ENCODE measurements at places on chromosomes 13 and 19. TPM values are rescaled to one million over a fixed set of nuclear protein-coding genes. Genes with fewer than 3 reads are reported as not detected.

- DNase-seq, result no peak
- H3K27me3 ChIP-seq, result no peaks in the 10 kb centered on the region
- no peaks in the 10 kb centered on the region for H3K36me3 ChIP-seq
- H3K4me3 ChIP-seq, result no peak overlapping the region
These were observed 12.6 kb downstream of the MBNL2 start for GRCh38 chr13:97234742-97235141.

DNA sequence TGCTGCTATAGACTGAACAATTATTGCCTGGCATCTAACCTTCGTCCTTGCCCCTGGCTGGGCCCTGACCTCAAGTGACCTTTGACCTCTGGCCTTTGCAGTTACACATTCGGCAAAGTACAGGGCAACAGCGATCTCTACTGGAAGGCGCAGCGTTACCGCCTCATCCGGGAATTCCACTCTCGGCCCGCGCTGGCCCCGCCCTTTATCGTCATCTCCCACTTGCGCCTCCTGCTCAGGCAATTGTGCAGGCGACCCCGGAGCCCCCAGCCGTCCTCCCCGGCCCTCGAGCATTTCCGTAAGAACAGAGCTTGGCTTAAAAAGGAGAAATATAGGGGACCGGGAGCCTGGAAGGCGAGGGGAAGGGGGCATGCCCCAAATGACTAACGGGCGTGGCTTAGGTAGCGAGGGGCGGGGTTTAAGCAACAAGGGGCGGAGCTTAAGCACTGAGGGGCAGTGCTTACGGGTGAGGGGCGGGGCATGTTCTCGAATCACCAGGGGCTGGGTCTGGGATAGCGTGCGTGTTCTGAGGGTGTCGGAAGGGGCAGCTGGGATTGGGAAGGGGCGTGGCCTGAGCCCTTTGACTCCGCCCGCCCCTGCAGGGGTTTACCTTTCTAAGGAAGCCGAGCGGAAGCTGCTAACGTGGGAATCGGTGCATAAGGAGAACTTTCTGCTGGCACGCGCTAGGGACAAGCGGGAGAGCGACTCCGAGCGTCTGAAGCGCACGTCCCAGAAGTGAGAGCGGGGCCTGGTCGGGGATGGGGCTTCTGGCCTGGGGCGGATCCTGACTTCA lies 52.7 kb downstream of the TRPM4 start:
- DNase-seq, result no peak
- H3K27ac ChIP-seq, result no peak overlapping the region
- H3K36me3 ChIP-seq, result peaks cover 34% of the 10 kb centered on the region
- H3K27me3 ChIP-seq, result no peaks in the 10 kb centered on the region

DNA sequence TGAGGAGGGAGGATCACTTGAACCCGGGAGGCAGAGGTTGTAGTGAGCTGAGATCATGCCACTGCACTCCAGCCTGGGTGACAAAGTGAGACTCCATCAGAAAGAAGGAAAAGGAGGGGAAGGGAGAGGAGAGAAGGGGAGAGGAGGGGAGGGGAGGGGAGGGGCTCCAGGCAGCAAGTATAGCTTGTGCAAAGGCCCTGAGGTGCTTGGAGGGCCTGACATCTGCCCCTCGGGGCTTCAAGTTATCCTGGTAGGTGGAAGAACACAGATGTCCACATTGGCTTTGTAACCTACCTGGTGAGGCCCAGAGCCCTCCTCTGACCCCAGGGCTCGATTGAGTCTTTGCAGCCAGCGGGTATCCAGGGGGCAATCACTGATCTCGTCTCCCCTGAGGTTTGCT lies 11.5 kb upstream of the ZNRF4 start:
- H3K4me3 ChIP-seq, result no peak overlapping the region
- H3K36me3 ChIP-seq, result no peaks in the 10 kb centered on the region
- no peak for DNase-seq
- H3K27ac ChIP-seq, result no peak overlapping the region

DNA sequence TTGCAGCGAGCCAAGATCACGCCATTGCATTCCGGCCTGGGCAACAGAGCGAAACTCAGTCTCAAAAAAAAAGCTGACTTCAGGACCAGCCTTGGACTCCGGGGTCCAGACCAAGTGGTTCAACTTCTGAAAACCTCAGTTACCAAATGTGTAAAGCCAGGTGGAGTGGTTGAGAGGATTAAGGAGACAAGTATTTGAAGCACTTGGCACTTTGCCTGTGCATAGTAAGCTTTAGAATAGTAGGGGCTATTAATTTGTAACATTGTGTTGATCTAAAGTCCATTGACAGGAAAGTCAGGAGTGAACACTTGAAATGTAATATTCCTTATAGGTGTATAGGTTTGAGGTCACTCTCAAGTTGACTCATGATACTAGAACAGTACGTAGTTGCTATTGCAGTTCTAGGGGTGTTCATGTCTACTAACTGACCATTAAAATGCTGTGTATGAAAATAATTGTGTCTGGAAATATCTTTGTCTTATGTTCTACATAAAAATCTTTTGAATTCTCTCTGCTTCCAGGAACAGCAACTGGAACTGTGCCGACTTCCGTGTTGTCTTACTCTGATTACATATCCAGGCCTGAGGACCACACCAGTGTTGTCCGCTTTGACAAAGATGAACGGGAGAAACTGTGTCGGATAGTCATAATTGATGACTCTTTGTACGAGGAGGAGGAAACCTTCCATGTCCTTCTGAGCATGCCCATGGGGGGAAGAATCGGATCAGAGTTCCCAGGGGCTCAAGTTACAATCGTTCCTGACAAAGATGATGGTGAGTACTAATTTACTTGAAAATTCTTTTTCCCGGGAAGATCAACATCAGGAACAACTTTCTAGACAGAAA lies 97.4 kb downstream of the FREM2 start:
- no peak for DNase-seq
- no peaks in the 10 kb centered on the region for H3K27me3 ChIP-seq
- H3K36me3 ChIP-seq, result no peaks in the 10 kb centered on the region
- H3K4me1 ChIP-seq, result no peaks in the 10 kb centered on the region

DNA sequence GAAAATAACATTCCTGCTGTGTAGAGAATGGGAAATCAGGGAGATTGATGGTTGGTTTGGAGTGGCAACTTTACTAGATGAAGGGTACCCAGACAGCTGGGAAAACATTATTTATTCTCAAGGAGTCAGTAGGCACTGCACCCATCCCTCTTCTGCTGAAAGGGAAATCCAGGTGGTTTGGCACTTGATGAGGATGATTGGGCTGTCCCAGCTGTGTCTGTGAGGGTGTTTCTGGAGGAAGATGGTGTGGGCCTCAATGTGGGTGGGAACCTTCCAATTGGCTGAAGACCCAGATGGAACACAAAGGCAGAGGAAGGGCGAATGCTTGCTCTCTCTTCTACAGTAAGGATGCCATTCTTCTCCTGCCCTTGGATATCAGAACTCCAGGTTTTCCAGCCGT lies 10.4 kb upstream of the SACS start:
- H3K4me1 ChIP-seq, result peaks cover 4% of the 10 kb centered on the region
- no peaks in the 10 kb centered on the region for H3K36me3 ChIP-seq
- no peak for DNase-seq
- H3K4me3 ChIP-seq, result no peak overlapping the region

GRCh38 chr13:111178402-111178801 lies 63.3 kb downstream of the ARHGEF7 start:
- H3K4me3 ChIP-seq, result no peak overlapping the region
- no peaks in the 10 kb centered on the region for H3K27me3 ChIP-seq
- H3K4me1 ChIP-seq, result peaks cover 59% of the 10 kb centered on the region
- H3K36me3 ChIP-seq, result no peaks in the 10 kb centered on the region
- no peak for DNase-seq

- DNase-seq, result no peak
- H3K4me1 ChIP-seq, result no peaks in the 10 kb centered on the region
- no peak overlapping the region for H3K27ac ChIP-seq
- peaks cover 2% of the 10 kb centered on the region for H3K27me3 ChIP-seq
- H3K4me3 ChIP-seq, result no peak overlapping the region
- no peaks in the 10 kb centered on the region for H3K36me3 ChIP-seq
These were observed 41.8 kb upstream of the WASF3 start for GRCh38 chr13:26515721-26516120.

GRCh38 chr13:29106651-29107050 lies 286.5 kb downstream of the MTUS2 start:
- H3K36me3 ChIP-seq, result no peaks in the 10 kb centered on the region
- H3K4me1 ChIP-seq, result no peaks in the 10 kb centered on the region
- no peak for DNase-seq
- peaks cover 2% of the 10 kb centered on the region for H3K27me3 ChIP-seq
- no peak overlapping the region for H3K27ac ChIP-seq
- H3K4me3 ChIP-seq, result no peak overlapping the region

DNA sequence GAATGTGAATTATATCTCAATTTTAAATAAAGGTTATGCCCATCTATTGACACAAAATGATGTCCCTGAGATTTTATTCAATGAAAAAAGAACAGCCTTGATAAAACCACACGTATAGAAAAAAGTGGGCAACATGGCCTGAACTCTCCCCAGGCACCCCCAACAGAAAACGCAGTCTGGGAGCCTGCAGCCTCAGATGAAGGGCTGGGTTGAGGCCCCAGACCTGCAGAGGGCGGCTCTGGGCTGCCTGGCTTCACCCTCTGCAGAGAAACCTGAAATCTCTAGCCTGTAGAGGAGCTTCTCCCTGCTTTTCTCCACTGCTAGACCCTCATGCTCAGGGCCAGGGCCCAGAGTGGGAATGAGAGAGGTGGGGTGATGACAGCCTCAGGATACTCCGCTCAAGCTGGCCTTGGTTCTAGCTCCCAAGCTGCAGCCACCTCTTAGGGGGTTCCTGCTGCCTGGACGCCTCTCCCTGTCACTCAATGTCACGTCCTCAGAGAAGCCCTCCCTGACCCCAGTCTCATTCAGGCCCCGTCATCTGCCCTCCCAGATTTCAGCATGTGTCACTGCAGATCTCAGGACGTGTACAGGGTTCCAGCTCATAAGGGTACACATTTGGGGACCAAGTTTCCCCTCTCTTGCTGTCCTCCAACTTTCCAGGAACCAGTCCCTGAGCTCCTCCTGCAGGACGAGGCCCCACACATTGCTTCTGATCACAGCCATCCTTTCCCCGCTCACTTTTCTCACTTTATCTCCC lies 1.8 kb downstream of the MBD3 start:
- peak overlapping the region; percentile 98 for H3K27ac ChIP-seq
- no peaks in the 10 kb centered on the region for H3K27me3 ChIP-seq
- peaks cover 7% of the 10 kb centered on the region for H3K36me3 ChIP-seq
- H3K4me3 ChIP-seq, result peak overlapping the region; percentile 83

DNA sequence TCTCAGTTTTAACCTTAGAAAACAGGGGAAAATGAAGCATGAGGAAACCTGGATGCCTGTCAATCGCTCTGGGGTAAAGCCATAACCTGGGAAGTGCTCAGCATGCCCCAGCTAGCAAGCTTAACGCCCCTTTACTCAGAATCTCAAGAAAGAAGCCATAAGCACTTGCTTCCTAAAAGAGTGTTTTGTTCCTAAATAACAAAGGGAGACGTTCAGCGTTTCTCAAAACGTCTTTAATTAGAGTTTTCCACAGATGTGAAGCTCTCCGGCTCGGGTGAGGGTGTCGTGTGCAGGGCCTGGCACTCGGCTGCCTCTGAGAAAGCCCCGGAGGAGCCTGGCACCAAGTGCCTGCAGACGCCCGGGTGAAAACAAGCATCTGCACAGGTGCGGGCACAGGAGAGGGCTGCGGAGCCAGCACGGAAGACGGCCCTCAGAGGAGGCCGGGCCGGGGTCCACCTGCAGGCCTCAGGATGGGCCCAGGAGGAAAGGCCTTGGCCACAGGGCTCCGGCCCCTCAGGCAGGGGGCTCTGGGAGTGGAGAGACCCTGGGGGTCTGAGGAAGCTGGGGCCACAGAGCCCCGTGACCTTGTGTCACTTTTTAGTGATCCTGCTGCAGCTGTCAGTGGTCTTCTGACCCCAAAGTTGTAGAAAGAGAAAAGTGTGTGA lies 6.2 kb downstream of the GAS6 start:
- no peak overlapping the region for H3K4me3 ChIP-seq
- H3K27me3 ChIP-seq, result no peaks in the 10 kb centered on the region
- H3K4me1 ChIP-seq, result peaks cover 86% of the 10 kb centered on the region
- peak; percentile 74 for DNase-seq
- H3K36me3 ChIP-seq, result no peaks in the 10 kb centered on the region

DNA sequence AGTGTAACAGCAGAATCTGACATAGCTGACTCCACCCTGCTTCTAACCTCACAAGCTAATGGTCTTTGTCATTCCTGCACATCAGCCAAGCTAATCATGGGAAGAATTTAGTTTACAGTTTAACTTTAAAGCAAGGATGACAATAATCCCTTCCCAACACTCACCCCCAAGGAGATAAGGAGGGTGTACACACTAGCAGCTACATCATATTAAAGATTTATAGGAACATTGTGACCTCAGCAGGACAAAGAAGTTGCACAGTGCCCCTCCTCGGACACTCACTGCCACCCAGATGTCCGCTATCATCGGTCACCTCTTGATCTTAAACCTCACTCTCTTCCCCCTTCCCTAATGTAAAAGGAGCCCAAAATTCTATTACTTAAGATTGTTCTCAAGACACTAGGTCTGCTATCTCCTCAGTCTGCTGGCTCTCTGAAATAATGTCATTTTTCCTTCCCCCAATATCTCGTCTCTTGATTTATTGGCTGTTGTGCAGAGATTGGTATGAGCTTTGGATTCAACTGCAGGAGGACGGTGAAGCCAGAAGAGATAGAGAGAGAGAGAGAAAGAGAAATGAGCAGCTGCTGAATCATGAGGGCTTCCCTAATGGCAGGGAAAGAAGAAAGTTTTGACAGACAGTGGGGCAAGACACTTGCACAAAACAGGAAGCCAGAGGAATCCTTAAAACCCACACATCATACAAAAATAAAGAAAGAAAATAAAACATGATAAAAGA lies 17.5 kb upstream of the FFAR2 start:
- no peak for DNase-seq
- H3K27me3 ChIP-seq, result no peaks in the 10 kb centered on the region
- no peak overlapping the region for H3K4me3 ChIP-seq
- H3K27ac ChIP-seq, result no peak overlapping the region
- H3K4me1 ChIP-seq, result peaks cover 21% of the 10 kb centered on the region

DNA sequence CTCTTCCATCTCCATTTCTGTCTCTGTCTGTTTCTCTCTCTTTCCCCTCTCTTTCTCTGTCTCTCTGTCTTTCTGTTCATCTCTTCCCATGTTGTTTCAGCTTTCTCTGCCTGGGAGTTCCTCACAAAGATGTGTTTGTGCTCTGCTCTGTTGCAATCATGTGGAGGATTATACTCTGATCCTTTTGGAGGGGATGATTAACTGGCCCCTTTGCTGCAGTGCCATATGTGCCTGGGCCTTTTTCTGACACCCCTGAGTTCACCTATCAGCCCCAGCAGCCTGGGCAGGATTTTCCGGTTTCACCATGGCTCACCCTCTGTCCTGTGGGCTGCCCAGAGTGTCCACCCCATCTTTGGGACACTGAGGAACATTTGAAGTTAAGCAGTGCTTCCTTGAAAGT lies 9.0 kb upstream of the TEX26 start:
- no peaks in the 10 kb centered on the region for H3K27me3 ChIP-seq
- DNase-seq, result no peak
- H3K27ac ChIP-seq, result no peak overlapping the region
- no peak overlapping the region for H3K4me3 ChIP-seq
- peaks cover 7% of the 10 kb centered on the region for H3K36me3 ChIP-seq

GRCh38 chr13:44431150-44431549 lies 57.5 kb downstream of the SERP2 start:
- no peak overlapping the region for H3K27ac ChIP-seq
- H3K27me3 ChIP-seq, result no peaks in the 10 kb centered on the region
- H3K4me3 ChIP-seq, result no peak overlapping the region
- peaks cover 17% of the 10 kb centered on the region for H3K36me3 ChIP-seq
- DNase-seq, result no peak
- H3K4me1 ChIP-seq, result peaks cover 25% of the 10 kb centered on the region

- no peak for DNase-seq
- H3K4me1 ChIP-seq, result peaks cover 9% of the 10 kb centered on the region
- H3K27ac ChIP-seq, result no peak overlapping the region
- no peak overlapping the region for H3K4me3 ChIP-seq
These were observed 9.0 kb upstream of the ISYNA1 start for GRCh38 chr19:18446811-18447359.

The OR7C1 gene
- total RNA-seq, result 11.2 TPM

The TNPO2 gene
- 121 TPM for total RNA-seq

The CGB2 gene
- total RNA-seq, result not detected

The VSTM1 gene
- not detected for total RNA-seq

The NOTCH3 gene
- total RNA-seq, result 240 TPM

The ZNF582 gene
- 2.8 TPM for total RNA-seq

Measured in suprapubic skin (tissue), 4 donors.